ENCODE measurements at places on chromosomes 7 and 10.
A peak's percentile ranks its signal among the peaks of the same experiment; 100 is the strongest.

DNA sequence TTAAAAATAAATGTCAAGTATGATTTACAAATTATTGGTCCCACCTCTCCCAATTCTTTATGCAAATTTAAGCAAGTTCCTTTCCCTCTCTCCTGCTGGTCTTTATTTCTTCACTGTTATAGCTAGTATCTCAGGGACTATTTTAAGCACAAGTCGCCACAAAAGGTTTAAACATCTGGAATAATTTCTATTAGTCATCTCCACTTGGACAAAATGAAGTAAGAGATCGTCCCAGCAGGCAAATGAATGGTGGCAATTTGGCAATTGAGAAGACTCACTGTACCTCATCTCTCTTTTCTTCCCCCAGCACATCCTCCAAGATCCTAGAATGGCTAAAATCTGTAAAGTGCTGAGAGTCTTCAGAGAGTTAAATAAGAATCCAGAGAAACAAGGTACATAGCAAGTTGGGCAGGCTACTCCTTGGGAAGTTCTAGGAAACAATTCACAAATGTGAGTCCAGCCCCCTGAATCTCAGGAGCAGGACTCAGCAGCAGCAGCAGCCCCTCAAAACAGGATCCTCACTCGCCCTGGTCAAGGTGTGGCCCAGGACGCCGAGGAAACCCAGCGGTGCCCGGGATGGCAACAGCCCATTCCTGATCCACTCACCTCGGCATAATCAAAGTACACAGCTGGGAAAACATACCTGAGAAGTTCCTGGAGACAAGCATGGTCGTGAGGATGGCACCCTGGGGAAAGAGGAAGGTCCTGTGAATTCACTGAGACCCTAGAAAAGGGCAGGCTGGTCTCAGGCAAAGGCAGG, 30.3 kb upstream of the NDST2 start:
- no peak overlapping the region for H3K27ac ChIP-seq
- no peak overlapping the region for H3K4me3 ChIP-seq
- no peaks in the 10 kb centered on the region for H3K4me1 ChIP-seq
- H3K36me3 ChIP-seq: peaks cover 50% of the 10 kb centered on the region
- no peak for DNase-seq

DNA sequence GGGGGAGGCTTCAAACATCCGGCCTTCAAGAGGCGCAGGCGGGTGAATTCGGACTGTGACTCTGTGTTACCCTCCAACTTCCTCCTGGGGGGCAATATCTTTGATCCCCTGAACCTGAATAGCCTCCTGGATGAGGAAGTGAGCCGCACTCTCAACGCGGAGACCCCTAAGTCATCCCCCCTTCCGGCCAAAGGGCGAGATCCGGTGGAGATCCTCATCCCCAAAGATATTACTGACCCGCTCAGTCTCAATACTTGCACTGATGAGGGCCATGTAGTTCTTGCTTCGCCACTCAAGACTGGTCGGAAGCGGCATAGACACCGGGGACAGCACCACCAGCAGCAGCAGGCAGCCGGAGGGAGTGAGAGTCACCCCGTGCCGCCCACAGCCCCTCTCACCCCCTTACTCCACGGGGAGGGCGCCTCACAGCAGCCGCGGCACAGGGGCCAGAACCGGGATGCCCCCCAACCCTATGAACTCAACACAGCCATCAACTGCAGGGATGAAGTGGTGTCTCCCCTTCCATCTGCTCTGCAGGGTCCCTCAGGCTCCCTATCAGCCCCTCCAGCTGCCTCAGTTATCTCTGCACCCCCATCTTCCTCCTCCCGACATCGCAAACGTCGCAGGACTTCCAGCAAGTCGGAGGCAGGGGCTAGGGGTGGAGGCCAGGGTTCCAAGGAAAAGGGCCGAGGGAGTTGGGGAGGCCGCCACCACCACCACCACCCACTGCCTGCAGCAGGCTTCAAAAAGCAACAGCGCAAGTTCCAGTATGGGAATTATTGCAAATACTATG, 1.1 kb downstream of the MEPCE start:
- peaks cover 52% of the 10 kb centered on the region for H3K36me3 ChIP-seq
- peaks cover 2% of the 10 kb centered on the region for H3K27me3 ChIP-seq
- H3K4me1 ChIP-seq: peaks cover 38% of the 10 kb centered on the region
- H3K4me3 ChIP-seq: peak overlapping the region; percentile 89
- H3K27ac ChIP-seq: peak overlapping the region; percentile 93
- peak; percentile 29 for DNase-seq

DNA sequence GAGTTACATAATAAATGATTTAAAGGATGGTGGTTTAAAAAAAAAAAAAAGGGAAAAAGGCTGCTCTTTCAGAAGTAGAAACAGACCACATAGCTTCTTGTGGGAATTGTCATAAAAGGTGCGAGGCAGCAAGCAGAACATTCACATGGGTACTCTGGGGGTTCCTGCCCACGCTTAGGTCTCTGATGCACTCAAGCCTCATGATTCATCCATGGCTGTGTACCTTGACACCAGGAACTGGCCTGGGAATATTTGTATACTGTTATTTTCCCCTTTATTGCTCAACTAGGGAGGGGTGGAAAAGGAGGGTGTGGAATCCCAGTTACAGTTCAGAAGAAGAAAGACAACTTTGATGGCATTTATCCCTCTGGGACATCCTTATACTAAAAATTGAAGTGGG, 4.0 kb downstream of the PON2 start:
- no peak for DNase-seq
- peaks cover 15% of the 10 kb centered on the region for H3K4me1 ChIP-seq
- peaks cover 2% of the 10 kb centered on the region for H3K27me3 ChIP-seq

DNA sequence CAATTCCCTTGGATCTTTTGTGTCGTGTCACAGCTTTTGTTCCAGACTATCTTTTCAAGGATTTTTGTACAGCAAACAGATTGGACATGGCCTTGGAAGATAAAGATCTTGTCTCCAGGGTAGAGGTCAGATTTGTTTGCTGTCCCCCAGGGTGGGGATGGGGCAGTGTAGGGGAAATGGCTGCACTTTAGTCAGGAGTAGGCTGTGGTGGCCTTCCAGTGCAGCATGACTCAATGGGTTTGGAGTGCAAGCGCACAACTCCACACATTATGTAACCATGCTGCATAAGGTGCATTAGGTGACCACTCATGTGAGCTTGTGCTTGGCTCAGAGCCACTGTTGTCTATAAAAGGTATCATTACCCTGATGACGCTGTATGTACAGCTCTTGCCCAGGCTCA, 23.9 kb upstream of the ADAMTS14 start:
- H3K4me1 ChIP-seq: peaks cover 6% of the 10 kb centered on the region
- no peaks in the 10 kb centered on the region for H3K36me3 ChIP-seq
- no peak overlapping the region for H3K4me3 ChIP-seq
- peaks cover 8% of the 10 kb centered on the region for H3K27me3 ChIP-seq
- DNase-seq: no peak

DNA sequence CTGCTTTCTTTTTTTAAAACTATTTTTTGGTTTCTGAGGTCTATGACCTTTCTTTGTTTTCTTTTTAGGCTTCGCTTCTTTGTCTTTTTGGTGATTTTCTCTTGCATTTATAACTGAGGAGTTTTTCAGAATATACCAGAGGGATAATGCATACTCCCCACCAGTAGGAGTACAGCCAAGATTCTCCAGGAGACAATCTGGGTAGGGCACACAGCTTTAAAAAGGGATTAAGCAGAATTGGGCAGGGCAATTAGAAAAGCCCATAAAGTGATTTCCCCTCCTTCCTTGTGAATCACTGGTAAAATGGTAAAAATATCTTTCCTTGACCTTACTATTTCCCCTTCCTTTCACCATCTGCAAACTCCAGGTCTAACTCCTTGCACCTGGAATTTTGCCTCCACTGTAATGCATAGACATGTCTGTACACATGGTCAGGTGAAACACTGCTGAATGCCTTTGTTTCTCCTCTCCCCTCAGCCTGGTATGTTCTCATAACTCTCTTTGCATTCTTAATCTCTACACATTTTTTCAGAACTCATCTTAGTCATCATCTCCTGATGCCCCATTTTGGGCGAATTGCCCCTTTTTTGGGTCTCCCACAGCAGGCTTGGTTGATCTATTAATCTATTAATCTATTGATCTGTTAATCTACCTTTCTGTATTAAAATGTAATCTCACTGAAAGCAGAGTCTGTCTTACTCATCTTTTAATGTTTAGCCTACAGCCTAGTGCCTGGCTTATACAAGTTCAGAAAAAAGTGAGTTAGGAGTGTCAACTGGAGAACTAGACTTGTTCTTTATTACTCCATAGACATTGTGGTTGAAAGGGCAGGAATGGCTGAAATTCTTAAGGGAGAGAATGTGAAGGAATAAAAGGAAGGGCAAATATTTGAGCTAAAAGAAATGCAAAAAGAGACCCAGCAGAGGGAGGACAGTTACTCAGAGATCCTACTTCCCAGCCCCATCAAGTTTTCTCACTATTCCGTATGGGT, 64.6 kb downstream of the MDFIC start:
- H3K4me3 ChIP-seq: no peak overlapping the region
- peaks cover 54% of the 10 kb centered on the region for H3K36me3 ChIP-seq
- no peaks in the 10 kb centered on the region for H3K27me3 ChIP-seq
- H3K27ac ChIP-seq: no peak overlapping the region
- DNase-seq: no peak

DNA sequence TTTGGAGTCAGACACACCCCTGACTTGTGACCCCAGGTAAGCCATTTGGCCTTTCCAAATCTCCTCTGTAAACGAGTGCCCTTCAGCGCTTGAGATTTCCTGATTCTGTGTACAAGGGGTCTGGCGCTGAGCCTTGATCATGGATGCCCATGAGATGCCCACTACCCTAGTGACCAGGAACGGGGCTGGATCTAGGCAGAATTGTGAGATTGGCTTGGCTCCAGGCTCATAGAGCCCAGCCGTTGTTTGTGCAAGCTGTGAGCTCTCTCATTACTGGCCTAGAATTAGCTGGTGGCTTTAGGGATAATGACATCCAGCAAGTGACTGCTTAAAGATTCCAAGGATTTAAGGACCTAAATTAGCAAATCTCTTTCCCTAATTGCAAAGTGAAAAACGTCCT, 84.9 kb downstream of the CAMK1D start:
- no peak overlapping the region for H3K27ac ChIP-seq
- H3K4me1 ChIP-seq: no peaks in the 10 kb centered on the region
- DNase-seq: no peak
- H3K27me3 ChIP-seq: peaks cover 10% of the 10 kb centered on the region
- H3K36me3 ChIP-seq: peaks cover 3% of the 10 kb centered on the region

DNA sequence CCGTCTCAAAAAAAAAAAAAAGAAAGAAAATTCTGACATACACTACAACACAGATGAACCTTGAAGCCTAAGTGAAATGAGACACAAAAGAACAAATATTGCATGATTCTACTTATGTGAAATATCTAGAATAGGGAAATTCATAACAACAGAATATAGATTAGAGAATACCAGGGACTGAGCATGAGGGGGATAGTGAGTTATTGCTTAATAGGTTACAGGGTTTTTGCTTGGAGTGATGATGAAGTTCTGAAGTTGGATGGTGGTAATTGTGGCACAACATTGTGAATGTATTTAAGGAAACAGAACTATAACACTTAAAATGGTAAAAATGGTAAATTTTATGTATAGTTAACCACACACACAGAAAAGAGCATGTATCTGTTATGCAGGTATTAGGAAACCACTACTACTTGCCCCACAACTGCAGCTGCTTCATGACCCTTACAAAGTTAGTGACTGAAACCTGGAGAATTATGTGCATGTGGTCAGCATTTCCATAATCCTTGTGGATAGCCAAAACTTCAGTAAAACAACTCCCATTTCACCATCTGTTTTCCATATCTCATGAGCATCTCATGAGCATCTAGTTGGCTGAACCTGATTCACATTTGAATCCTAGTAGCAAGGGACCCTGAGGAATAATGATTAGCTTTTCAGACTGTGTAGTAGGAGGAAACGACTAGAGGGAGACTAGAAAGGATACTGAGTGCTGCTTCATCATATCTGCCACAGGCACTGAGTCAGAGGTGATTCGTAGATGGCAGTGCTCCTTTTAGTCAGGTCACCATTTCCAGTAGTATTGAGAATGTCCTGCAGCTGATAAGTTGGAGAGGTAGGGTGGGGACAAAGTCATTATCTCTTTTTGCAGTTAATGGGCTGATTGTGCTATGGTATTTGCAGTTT, 26.3 kb downstream of the SAMD8 start:
- H3K27me3 ChIP-seq: no peaks in the 10 kb centered on the region
- no peak for DNase-seq
- peak overlapping the region; percentile 33 for H3K27ac ChIP-seq
- no peak overlapping the region for H3K4me3 ChIP-seq

DNA sequence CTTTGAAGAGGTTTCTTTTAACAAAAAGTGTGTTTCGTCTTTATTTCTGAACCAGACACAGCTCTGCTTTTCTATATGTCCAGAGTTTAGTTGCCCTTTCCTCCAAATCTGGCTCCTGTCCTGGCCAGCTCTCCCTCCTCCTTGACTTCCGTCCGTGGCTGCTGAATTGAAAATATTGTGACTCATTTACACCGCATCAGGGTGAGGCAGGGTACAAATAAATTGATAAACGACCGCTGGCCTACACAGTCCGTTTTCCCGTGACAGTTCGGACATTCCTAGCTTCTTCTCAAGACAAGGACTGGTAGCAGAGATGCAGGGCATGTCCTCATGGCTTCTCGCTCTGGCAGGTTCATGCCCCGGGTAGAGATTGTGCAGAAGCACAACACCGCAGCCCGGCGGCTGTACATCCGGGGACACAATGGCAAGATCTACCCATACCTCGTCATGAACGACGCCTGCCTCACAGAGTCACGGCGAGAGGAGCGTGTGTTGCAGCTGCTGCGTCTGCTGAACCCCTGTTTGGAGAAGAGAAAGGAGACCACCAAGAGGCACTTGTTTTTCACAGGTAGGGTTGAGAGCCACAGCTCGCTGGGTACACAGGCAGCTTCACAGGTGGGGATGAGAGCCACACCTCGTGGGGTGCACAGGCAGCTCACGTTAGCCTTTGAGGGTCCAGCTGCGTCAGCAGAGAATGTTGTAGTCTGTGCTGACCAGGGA, 126.6 kb downstream of the TRRAP start:
- no peak for DNase-seq
- no peaks in the 10 kb centered on the region for H3K4me1 ChIP-seq
- H3K36me3 ChIP-seq: peaks cover 59% of the 10 kb centered on the region
- H3K27ac ChIP-seq: no peak overlapping the region
- no peak overlapping the region for H3K4me3 ChIP-seq
- no peaks in the 10 kb centered on the region for H3K27me3 ChIP-seq

- DNase-seq: no peak
- no peaks in the 10 kb centered on the region for H3K4me1 ChIP-seq
- no peaks in the 10 kb centered on the region for H3K27me3 ChIP-seq
- no peak overlapping the region for H3K4me3 ChIP-seq
Observed at GRCh38 chr7:69349291-69349690, 249.0 kb upstream of the AUTS2 start.

GRCh38 chr7:75617634-75618234, 121.0 kb downstream of the HIP1 start:
- no peak overlapping the region for H3K4me3 ChIP-seq
- peak; percentile 17 for DNase-seq
- H3K4me1 ChIP-seq: peaks cover 13% of the 10 kb centered on the region
- peak overlapping the region; percentile 68 for H3K27ac ChIP-seq
- no peaks in the 10 kb centered on the region for H3K27me3 ChIP-seq

- peaks cover 4% of the 10 kb centered on the region for H3K27me3 ChIP-seq
- DNase-seq: no peak
- no peak overlapping the region for H3K27ac ChIP-seq
Observed at GRCh38 chr7:134254311-134254710, 62.4 kb downstream of the SLC35B4 start.

Data from activated T-helper 2 cell treated with anti-CD3 and anti-CD28 coated beads, Interferon-gamma antibody, Interleukin-2, Interleukin-4, amounts not matched to agents 10 μg/mL and 5 μg/mL and 100 μg/mL, durations not matched to agents 14 hours and 24 hours and 36 hours (primary cell).